Stimulated activated CD4-positive, alpha-beta T cell treated with anti-CD3 and anti-CD28 coated beads, Interleukin-12 subunit alpha, Interleukin-12 subunit beta, amount 100 ng/mL, for 4 hours (primary cell): ENCODE measurements at places on chromosomes 2 and 18.

DNA sequence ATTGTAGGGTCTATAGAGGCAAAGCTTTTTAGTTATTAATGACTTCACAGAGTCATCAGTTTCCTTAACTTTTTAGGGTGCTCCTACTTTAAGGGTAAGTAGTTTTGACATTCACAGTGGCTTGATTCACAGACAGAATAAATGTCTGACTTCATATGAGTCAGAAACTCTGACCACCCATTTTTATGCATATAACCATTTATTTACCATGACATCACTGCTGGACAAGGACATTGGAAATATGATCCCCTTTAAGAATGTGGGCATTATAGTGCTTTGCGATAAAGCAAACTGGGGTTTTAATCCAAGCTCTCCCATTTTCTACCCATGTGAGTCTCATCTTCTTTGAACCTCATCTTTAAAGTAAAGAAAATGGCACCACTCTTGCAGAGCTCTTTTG lies 162.0 kb upstream of the MC4R start:
- no peak for DNase-seq

- DNase-seq, result no peak
These were observed 1.6 kb downstream of the NCOA1 start for GRCh38 chr2:24492421-24493279.

GRCh38 chr2:188314314-188315054 lies 22.8 kb downstream of the GULP1 start:
- no peak for DNase-seq

DNA sequence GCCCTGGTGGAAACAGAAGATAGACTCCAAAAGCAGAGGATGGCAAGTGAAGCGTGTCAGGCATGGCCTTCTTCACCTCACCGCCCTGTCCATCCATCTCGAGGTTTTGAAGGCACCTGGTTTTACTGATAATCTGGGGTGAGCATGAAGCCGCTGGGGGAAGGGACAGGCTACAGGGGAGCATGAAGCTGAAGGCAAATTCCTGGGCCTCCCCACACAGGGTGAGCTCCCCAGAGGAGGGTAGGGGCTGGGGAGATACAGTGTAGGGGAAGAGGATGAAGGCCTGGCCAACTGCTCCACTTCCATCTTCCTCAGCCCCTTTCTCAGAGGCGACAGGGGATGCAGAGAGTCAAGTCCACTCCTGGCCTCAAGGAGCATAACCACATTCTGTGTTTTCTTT lies 228.3 kb upstream of the SMAD2 start:
- no peak for DNase-seq

DNA sequence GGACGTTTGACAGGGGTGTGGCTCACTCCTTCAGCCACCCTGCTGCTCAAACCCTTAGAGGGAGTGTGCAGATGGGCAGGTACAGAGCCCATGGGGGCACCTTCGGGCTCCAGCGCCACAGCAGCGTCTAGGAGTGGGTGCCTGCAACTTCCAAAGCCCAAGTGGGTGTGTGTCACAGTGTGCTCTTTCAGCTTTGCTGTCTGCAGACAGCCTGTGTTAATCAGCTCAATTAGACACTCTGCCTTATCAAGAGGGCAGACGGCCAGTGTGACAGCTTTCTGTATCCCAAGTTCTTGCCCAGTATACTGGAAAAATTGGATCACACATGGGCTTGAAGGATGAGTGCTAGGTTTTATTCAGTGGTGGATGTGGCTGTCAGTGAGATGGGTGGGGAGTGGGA lies 96.7 kb downstream of the AP1S3 start:
- no peak for DNase-seq

DNA sequence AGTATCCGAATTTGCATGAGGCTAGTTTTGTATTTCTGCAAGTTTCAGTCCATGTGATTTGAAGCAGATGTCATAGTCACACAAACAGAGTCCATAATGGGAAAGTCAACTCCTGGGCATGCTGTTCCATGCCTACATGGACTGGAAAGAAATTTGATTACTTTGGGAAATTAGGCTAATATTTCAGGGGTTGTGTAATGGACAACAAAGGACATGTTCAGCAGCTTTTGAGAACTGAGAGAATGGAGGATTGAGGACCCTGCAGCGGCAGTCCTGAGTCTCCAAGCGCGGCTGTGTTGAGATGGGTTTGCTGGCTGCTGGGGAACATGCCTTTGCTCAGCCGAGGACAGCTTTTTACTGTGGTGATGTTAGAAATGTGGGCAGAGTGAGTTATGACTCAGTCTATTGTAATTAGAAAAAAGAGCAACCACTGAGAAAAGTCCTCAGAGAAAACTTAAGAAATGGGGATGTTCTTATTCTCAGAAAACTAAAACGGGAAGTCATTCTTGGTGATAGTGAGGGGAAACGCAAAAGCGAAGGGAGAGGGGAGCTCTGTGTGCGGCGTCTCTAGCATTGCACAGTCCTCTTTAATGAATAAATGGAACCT lies 149.2 kb downstream of the FAM210A start:
- peak; percentile 37 for DNase-seq

GRCh38 chr2:45089554-45090261 lies 80.5 kb upstream of the SIX2 start:
- no peak for DNase-seq

- no peak for DNase-seq
These were observed 507.4 kb upstream of the PKDCC start for GRCh38 chr2:41540272-41540998.

DNA sequence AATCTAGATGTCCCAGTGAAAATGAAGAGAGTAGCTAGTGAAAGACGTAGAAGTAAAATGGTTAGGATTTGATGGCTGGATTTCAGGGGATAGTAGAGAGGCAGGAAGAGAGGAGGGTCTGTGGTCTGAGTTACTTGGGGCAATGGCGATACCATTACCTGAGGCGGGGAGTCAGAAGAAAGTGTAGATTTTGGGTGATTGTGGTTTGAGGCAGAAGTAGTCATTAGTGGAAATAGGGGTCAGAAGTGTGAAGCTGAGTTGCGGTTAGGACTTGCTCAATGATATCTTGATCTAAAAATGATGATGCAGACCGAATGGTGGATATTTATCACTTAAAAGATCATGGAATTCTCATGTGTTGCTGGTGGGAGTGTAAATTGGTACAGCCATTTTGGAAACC lies 41.0 kb downstream of the CEP192 start:
- DNase-seq, result no peak

DNA sequence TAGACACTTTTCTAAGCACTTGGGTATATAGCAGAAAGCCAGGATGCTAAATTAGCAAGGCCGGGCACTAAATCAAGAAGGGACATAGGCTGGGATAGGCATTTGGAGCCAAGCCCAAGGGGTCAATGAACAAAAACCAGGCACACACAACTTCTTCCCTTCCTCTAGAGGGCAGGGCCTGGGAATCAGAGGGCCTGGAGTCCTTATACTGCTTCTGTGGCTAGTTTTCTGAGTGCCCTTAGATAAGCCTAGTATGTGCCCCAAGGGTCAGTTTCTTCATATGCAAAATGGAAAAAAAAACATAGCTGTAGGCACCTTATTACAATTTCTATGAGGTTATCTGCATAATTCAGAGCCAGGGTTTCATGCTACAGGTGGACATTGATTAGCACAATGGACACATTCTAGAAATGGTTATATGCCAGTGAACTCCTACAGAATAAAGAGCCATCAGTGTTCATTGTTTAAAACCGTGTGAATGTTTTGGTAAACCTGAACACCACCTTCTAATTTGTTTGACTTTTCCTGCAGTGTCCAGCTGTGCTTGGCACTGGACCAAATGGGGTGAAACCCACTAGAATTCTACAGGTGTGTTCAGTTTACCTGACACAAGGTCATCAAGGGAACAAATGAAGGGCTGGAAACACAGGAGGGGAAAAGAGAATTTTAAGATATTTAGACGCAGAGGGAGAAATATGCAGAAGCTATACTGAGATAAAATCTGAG lies 49.6 kb downstream of the PAX8 start:
- no peak for DNase-seq

DNA sequence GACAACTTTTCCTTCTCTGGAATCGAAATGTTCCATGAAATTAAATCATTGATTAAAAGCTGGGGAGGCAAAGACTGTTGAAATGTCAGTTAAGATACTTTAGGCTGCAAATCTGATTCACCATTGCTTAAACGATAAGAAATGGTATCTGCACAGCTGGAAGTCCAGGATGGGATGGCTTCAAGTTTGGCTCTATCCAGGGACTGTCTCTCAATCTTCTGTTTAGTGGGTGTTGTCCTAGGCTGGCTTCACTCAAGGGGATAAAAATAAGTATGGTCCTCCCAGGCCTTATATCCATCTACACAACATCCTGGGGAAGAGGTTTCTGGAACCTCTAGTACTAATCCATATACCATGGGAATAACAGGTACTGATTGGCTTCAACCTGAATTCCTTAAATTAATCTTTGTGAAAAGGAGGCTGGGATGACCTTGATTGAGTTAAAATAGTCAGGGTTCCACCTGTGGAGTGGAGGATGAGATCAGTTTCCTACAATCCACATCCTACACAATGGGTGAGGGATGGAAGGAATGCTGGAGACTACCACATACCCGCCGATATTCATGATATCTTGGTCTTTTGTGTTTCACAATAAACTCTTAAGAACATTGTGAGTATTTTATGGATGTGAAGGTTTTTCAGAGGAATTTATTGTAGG lies 156.0 kb upstream of the L3MBTL4 start:
- no peak for DNase-seq

DNA sequence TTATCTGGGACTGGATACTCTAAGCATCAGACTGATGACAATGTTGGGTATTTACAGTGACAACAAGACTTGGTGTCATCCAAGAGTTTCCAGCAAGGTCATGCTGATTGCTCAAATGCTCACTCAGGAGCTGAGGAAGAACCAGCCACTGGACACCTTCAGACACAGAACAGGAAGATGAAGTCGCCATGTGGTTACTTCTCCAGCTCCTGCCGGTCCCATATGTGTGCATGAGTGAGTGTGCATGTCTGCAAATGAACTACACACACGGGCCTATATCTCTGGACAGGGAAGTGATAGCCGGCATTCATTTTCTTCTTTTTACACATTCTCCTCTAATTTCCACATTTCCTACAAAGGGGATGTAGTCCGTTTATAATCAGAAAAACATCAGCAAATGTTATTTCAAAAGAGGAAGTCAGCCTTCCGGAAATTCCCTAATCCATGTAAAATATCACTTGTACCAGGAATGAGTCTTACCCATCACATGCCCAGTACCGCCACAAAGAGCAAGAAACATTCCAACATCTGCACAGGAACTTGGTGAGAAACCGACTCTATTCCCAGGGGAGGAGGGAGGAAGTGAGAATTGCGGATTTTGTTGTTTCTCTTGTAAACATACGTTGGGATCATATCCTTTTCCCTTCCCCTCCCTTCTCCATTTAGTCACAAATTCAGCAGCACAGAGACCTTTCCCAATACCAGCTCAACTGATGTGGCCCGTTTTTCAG lies 10.8 kb downstream of the RFX8 start:
- no peak for DNase-seq

DNA sequence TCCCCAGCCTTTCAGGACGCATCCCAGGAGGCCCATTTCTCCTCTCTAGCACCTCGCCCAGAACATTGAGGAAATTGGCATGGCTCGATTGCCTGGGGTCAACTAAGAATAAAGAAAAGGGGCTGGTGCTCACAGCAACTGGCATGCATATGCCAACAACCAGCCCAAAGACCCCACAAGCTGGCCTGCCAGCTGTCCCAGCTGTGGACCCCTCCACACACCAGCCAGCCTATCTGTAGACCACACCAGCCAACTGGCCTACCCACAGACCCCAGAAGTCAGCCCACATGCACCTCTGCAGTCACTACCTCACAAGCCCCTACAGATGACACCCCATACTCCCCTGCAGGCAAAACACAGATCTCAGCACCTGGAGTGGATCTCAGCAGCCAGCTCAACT lies 123.8 kb upstream of the ID2 start:
- no peak for DNase-seq

- no peak for DNase-seq
These were observed 78.2 kb downstream of the INPP4A start for GRCh38 chr2:98522854-98523253.

DNA sequence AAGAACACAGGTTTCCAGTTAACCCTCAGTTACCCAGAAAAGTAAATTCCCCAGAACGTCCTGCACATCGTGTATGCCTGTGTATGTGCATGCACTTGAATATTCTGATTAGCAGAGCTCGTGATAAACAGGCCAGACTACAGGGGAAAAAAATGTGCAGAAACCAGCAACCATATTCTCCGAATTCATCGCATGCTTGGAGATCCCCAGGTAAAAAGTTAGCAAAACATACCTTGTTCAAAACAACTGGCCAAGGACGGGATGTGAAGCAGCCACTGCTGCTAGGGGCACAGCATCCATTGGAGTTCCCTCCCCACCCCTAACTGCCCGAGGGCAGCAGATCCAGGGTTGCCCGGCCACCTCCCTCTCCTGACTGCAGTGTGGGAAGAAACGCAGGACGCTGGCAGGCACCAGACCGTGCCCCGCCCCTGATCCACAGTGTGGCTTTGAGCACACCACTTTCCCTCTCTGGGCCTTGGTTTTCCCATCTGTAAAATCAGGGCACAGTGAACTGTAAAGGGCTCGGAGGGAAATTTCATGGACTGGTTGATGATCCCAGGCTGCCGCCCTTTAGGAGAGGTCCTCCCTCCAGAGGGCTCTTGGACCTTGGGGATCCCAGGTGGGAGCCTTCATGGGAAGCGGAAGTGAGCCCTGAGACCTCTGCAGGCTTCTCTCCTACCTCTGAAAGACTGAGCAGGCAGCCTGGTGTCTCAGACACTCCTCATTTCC lies 11.9 kb upstream of the ARID5A start:
- DNase-seq, result no peak

GRCh38 chr2:30024281-30024680 lies 102.9 kb upstream of the ALK start:
- no peak for DNase-seq

GRCh38 chr2:187075199-187075635 lies 226.2 kb upstream of the ZSWIM2 start:
- no peak for DNase-seq

- no peak for DNase-seq
These were observed 32.5 kb upstream of the NFU1 start for GRCh38 chr2:69469784-69470183.
